ENCODE measurements at places on chromosomes 4 and X.

- no peak for DNase-seq
Measured at GRCh38 chr4:74000301-74000700, 1.8 kb upstream of the CXCL5 start.

- DNase-seq: no peak
Measured at GRCh38 chrX:12210196-12210815, 72.0 kb downstream of the FRMPD4 start.

DNA sequence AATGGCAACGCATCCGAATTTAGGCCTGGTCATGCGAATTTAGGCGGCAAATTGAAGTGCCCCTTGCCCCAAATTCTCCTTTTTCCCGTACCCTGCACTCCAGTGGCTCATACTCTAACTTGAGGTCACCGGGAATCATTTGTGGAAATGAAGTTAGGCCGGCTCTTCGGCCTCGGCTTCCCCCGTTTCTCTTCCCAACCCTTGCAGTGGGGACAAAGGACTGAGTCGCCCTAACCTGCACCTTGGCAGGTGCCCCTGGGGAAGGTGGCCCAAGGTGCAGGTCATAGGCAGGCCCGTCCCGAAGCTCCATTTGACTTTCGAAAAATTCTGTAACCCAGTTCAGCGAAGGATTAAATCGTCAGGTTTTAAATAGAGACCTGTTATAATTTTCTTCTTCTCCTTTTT, 811 bp downstream of the SRD5A3 start:
- no peak for DNase-seq

DNA sequence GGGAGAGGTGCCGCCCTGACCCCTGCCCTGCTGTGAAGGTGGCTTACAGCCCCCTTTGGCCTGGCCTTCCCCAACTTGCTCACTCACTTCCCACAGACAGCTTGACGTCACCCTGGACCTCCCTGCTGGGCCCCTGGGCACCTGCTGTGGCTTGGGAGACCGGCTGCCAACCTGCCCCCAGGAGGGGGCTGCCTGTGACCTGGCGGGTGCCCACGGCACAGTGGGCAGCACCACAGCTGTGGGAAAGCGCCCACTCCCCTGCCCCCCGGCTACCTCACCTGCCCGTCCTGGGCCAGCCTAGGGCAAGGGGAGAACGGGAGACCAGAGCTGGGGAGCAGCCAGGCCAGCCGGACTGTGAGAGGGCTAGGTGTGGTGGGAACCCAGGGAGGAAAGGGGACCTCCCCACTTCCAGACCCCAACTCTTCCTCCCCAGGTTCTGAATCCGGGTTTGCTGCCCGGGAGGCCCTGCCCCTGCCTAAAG, 2.4 kb upstream of the ZFP92 start:
- no peak for DNase-seq

DNA sequence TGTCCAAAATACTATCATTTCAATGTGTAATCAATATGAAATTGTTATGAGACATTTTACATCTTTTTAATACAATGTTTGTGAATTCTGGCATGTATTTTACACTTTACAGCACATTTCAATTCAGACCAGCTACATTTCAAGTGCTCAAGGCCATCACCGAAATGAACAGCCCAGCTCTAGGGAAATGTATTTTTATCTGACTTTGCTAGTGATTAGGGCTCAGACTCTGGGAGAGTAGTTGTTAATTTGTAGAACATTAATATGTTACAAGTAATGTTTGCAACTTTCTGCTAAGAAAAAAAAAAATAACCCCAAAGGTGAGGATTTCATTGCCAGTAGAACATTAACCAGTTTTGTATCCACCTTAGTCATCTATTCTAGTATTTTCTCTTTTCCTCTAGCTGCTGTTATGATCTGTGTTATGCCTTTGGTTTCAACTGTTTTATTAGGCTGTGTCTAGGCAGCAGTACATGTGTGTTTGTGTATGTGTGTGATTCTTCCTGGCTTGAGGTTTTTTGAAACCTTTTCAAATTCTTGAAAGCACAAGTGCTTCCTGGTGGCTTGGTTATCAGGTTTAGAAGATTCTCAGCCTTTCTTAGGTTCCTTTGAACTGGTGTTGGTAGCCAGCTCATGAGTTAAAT, 125.9 kb downstream of the NSUN7 start:
- DNase-seq: no peak

DNA sequence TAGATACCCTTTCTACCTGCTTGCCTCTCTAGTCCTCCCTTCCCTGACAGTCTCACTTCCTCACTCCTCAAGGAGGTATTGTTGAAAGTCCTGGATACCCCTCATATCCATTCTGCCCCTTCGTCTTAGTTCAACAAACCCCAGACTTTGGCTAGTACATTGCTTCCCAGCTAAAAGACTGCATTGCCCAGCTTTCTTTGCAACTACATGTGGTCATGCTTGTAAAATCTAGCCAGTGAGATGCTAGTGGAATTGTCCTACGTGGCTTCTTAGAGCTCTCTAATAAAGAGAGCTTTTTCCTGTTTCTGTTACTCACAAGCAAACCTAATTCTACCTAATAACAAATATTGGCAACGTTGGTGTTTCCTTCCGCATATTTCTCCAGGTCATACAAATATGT, 237.9 kb upstream of the PSAPL1 start:
- DNase-seq: no peak

DNA sequence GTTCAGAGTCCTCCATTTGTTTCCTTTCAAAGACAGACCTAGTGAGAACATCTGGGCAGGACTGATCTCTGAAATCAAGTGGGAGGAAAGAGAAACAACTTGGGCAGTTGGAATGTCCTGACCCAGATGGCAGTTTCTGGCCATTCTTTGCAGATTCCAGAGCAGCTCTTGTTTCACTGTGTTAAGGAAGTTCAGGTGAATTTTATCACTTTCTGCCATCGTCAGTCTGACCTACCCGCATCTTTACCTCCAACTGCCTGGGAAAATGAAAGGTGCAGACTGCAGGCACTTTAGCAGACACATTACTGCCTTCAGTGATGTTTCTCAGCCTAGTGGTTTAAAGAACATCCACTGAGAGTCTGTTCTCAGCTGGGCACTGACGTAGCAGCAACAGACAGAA, 216.2 kb downstream of the CEP135 start:
- DNase-seq: no peak

DNA sequence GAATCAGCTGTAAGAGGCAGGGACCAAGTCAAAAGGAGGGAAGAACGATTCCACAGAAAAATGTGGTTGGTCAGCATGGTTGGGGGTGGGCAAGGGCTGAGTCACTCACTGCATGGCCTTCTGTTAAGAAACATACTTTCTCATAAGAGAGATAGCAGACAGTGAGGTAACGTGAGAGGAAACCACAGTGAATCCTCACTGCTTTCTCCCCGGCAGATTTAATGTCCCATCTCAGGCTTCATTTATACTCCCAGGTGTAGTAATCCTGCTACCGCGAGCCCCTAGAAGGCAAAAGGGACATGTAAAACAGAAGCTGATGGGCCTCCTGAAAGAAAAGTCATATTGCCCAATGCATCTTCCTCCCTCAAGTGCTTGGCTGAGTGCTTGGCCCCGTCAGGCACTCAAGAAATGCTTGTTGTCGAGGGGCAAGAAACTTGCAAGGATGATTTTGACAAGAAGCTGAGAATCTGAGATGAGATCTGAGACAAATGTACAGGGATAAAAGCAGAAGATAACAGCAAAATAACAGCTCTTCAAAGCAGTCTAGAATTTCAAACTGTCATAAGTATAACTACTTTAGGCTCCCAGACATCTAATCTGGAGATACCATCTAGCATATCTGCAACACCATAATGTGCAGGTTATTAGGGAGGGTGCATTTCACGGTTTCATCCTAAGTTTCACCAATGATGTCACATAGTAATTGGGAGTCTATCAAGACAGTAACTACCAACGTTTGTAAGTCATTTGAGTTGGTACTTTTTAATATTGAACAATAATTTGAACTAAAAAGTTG, 40.2 kb downstream of the SH3KBP1 start:
- DNase-seq: no peak

DNA sequence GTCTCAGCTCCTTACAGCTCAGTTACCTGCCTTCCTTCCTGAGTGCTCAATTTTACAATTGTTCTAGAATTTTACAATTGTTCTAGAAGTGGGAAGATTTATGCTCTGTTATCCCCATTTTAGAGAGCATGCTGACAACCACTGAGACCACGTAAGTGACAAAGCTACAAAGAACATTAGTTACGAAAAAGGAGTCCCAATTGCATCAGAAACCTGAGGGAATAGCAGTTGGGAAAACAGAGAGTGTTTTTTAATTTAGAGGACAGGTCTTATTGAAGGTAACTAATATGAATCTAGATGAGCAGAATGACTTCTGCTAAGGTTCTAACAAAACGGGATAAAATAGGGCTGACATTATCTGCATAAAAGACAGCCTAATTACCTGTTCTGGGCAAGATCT, 103.3 kb downstream of the THOC2 start:
- DNase-seq: no peak

DNA sequence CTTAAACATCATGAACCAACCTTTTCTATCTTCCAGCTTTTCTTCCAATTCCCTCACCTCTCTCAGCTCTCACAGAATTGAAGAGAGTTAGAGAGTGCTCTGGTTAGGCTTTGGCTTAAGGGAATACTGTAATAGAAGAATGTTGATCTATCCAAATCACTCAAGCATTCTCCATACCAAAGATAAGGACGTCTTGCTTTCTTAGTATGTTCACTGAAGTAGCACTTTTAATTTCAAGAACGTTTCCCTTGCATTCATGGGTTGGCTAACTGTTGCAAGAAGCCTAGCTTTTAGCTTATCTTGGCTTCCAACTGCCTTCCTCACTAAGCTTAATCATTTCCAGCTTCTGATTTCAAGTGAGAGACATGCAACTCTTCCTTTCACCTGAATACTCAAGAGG, 43.2 kb downstream of the FANCB start:
- no peak for DNase-seq

- DNase-seq: peak; percentile 65
Measured at GRCh38 chrX:41441934-41442823, 5.0 kb upstream of the NYX start.

- DNase-seq: no peak
Measured at GRCh38 chr4:88908003-88908402, 149.0 kb downstream of the FAM13A start.

DNA sequence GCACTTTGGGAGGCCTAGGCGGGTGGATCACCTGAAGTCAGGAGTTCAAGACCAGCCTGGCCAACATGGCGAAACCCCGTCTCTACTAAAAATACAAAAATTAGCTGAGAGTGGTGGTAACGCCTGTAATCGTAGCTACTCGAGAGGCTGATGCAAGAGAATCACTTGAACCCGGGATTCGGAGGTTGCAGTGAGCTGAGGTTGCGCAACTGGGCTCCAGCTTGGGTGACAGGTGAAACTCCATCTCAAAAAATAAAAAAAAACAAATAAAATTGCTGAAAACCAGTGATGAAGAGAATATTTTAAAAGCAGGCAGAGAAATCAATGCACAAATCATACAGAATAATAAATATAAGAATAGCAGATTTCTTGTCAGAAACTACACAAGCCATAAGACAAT, 129.3 kb downstream of the SLIT2 start:
- DNase-seq: no peak

All from activated CD8-positive, alpha-beta memory T cell treated with anti-CD3 and anti-CD28 coated beads for 4 hours (primary cell).